Activated T-cell treated with anti-CD3 and anti-CD28 coated beads, Interleukin-2, amount 50 U/mL, for 4 hours (primary cell): ENCODE measurements at places on chromosomes 2 and 18. TPM values are rescaled to one million over a fixed set of nuclear protein-coding genes. Genes with fewer than 3 reads are reported as not detected.

DNA sequence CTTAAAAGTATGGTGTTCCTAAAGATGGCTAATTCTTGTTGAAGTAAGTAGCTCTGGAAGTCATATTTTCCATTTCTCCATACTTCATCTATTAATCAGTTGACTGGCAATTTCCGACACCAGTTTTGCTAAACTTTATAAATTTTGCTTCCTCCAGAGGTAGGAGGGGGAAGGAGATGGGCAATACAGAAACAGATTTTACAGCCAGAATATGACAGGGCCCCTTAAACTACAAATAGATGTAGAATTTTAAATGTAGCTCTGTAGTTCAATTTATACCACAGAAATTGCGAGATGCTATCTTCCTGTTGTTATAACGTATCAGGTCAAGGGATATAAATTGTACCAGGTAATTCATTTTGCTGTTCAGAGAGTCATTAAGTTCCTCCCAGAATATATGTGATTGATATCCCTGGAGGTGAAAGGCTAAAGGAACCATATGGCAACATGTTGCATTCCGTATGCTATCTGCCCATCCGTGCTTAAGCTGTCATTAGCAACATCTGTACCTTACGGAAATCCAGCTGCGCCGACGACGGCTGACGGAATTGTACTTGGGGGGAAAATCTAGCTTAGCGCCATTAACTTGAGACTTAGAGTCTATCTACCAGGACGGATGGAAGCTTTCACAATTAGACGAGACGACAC lies 8.4 kb upstream of the NR4A2 start:
- peak; percentile 19 for DNase-seq

DNA sequence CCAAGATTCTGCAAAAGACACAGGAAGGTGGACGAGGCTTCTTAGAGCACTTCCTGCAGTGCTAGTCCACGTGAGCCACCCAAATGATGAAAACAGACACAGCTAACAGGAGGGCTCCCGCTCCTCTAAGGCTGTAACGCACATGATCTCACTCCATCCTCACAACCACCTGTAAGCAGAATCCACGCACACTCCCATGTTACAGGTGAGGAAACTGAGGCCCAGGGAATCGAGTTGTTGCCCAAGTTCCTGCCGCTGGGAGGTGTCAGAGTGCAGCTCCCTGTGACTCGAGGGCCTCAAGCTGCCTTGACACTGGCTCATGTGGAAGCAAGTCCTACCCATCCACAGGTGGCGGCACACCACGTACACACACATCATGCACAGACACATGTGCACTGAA lies 4.4 kb downstream of the DNMT3A start:
- DNase-seq = no peak

DNA sequence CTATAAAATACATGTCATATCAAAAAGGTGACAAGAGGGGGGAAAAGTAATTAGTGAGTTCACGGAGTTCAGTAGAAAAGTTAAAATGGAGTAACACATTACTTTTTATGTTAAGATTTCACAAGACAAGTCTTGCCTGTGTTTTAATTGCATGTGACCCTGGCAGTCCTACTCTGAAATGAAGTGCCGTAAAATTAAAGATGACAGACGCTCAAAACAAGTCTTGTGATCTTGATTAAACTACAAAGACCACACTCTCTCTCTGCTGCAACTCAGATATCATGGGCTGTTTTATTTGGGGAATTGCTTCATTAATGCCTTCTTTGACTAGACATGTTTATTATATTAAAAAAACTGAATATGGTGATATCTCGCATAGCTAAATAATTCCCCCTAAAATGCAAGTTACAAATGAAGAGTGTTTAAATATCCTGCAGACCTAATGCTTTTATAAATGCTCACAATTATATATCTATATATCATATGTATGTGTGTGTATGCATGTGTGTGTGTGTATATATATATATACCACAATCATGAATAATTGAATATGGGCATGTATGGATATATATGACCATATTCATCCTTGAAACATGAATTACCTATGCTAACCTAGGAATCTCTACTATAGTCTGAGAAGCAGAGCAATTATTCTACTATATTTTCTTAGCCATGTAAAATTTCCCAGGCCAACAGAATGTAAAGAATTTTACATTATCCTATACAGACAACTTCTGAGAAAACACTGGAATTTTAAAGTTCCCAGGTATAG lies 647.5 kb downstream of the ARHGAP15 start:
- no peak for DNase-seq

GRCh38 chr2:56754627-56755026 lies 570.8 kb downstream of the CCDC85A start:
- DNase-seq = no peak

- no peak for DNase-seq
These were observed 714.6 kb downstream of the MBD2 start for GRCh38 chr18:53509886-53510285.

- no peak for DNase-seq
These were observed 65.3 kb upstream of the GLI2 start for GRCh38 chr2:120670371-120670770.

GRCh38 chr2:233419602-233420391 lies 65.5 kb downstream of the DGKD start:
- peak; percentile 32 for DNase-seq

- DNase-seq = no peak
These were observed 47.0 kb downstream of the ARMC9 start for GRCh38 chr2:231245249-231246094.

DNA sequence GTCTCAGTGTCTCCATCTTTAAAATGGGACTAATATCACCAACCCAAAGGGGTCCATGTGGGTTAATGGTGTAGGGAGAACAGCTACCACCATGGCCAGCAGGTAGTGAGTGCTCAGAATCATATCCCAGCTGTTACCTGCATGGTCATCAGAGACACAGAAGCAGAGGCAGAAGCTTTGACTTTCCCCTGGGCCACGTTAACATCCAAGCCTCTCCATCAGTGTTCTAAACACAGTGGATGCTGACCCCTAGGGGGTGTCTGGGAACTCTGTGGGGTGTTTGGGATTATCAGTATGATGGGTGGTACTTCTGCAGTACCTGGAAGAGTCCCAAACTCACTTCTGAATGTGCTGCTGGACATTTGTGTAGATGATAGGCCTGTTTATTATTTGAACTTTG lies 93.6 kb downstream of the GYPC start:
- no peak for DNase-seq

- DNase-seq = no peak
These were observed 14.9 kb downstream of the TYW5 start for GRCh38 chr2:199940373-199940772.

DNA sequence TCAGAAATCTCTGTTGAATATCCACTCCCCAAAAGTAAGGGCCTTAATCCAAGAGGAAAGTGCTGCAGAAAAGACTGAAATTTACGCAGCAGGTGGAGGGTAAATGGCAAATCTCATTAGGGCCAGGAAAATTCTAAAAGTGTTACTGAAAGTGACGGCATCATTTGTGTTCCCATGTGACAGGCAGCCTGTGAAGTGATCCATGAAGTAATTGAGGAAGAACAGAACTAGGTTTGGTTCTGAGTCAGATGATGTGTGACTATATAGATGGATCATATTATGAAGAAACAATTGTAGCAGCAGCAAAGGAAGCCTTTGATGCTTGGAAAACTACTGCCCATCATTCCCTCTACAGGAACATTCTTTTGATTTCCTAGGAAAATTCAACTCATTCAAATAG lies 401.2 kb downstream of the TGIF1 start:
- no peak for DNase-seq

DNA sequence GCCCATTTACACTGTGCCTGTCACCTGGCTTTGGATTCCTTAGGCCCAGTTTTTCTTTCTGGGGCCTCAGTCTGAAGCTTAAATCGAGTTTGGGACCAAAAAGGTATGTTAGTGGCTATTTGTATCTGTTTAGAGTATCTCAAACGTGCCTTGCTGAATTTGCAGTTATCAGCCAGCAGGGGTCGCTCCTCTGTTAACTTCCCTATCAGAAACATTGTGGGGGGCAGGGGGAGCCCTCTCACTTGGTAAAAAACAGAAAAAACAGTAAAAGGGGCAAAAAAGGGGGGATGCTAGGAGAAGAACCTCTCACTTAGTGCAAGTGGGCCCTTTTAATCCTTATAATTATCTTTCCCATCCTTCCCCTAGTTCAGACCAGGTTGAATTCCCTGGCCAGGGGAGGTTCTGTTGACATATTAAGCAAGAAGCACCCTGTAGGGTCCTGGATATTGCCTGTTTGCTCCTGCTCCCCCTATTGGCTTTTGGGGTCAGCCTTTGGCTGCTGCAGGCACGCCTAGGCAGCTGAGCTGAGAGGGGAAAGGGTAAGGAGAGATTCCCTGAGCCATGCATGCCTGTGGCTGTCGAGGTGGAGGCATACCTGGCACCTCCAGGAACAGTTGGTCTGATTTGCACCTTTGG lies 8.8 kb upstream of the IFIH1 start:
- peak; percentile 14 for DNase-seq

- DNase-seq = no peak
These were observed 26.3 kb downstream of the IRS1 start for GRCh38 chr2:226773291-226773690.

- DNase-seq = no peak
These were observed 283.0 kb upstream of the PXDN start for GRCh38 chr2:2027271-2027670.

ACMSD gene
- total RNA-seq = not detected

UGT1A10 gene
- not detected for total RNA-seq

UNC80 gene
- not detected for total RNA-seq

HOXD10 gene
- not detected for total RNA-seq

DPYSL5 gene
- total RNA-seq = not detected

HS1BP3 gene
- 6.3 TPM for total RNA-seq

ZC3H6 gene
- 1.3 TPM for total RNA-seq

GTF2A1L gene
- total RNA-seq = not detected
